ENCODE measurements at places on chromosomes 1 and 21. TPM values are rescaled to one million over a fixed set of nuclear protein-coding genes. Genes with fewer than 3 reads are reported as not detected.

GRCh38 chr1:205662135-205662738 is 18.1 kb downstream of the SLC45A3 start:
- DNase-seq, result no peak

The ANGEL2 gene
- 43.9 TPM for total RNA-seq

The CHIT1 gene
- total RNA-seq, result 6.6 TPM

The ARHGEF10L gene
- total RNA-seq, result 166 TPM

DNA sequence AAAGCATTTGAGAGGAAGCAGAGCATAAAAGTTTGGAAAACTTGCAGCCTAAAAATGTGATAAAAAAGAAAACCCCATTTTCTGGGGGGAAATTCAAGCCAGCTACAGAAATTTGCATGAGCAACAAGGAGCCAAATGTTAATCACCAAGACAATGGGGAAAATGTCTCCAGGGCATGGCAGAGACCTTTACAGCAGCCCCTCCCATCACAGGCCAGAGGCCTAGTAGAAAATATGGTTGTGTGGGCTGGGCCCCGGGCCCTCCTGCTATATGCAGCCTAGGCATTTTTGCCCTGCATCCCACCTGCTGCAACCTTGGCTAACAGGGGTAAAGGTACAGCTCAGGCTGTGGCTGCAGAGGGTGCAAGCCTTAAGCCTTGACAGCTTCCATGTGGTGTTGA is 299.6 kb upstream of the NCAM2 start:
- DNase-seq, result no peak

GRCh38 chr1:30328401-30329262 is 394.8 kb downstream of the MATN1 start:
- DNase-seq, result no peak

DNA sequence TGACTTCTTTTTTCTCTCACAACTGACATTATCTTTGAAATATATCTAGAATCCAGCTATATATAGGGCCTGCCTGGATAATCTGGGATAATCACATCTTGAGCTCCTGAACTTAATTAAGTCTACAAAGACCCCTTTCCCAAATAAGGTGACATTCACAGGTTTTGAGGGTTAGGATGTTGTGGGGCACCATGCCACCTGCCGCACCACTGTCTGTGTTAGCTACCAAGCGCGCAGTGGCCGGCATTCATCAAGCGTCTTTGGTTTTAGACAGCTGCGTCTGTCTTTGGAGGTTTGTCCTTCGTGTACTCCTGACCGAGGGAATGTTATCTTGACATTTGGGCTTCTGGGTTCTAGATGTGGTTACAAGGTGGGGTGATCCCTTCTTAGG is 7.5 kb downstream of the TRAPPC10 start:
- no peak for DNase-seq

DNA sequence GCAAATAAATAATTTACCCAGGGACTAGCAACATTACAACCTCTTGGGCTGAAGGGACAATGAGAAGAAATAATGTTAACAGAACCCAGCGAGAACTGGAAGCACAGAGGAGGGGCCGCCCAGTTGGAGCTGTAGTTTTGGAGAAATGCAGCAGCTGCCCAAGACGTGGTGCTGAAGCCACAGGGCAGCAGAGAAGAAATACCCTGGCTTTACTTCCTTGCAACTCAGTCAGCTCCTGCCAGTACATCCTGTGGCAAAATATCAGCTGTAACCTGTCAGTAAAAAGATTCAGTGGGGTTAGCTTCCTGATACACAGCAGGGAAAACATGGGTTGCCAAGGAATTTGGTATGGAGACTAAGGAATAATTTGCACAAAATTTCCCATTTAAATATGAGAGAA is 283.6 kb upstream of the USP25 start:
- no peak for DNase-seq

DNA sequence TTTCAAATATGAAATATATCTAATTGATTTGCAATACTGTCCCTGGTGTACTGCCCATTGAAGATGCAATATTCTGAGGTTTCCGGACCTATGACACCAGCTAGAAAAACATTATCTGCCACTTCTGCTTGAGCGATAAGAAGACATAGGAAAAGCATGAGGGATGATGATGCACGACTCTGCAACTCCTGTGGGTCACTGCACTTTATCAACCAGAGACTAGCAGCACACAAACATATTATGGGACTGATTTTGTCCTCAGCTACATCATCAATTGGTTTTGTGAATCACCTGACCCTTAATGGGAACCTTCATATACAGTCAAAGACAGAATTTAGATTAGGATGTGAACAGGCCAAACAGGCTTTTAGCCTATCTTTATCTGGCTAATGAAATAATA is 13.8 kb upstream of the KCNA3 start:
- no peak for DNase-seq

- DNase-seq, result no peak
Observed at GRCh38 chr1:52544665-52545525, 8.0 kb downstream of the TUT4 start.

DNA sequence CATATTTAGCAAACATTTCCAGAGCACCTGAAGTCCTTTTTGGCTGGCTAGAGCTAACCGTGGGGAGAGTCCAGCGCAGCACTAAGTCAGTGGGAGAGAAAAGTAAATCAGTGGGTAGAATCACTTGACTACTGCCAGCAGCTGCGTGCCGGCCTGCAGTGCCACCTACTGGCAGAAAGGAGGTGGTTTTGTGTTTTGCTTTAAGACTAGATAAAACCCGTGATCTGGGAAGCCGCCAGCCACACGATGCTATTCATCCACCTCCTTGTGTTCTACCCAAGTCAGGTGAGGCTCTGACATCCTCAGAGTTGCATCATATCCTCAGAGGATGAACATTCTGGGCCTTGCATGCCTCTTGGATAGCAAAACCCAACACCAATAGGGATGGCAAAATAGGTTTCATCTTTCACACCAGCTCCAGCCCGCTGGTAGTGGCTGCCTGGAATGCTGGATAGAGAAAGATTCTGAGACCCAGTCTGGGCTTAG is 14.1 kb upstream of the HEYL start:
- DNase-seq, result peak; percentile 77

- peak; percentile 35 for DNase-seq
Observed at GRCh38 chr1:47684518-47684917, 246.7 kb downstream of the FOXD2 start.

The TCHHL1 gene
- not detected for total RNA-seq

The C1orf94 gene
- not detected for total RNA-seq

The TNNI3K gene
- 4.7 TPM for total RNA-seq

Measured in ureter (tissue), 1 donor.